H4 (cell line): ENCODE measurements at places on chromosomes 3 and 15. TPM values are rescaled to one million over a fixed set of nuclear protein-coding genes. Genes with fewer than 3 reads are reported as not detected.

The CFAP161 gene
- total RNA-seq: 0.25 and 1.7 TPM in 2 replicates

DNA sequence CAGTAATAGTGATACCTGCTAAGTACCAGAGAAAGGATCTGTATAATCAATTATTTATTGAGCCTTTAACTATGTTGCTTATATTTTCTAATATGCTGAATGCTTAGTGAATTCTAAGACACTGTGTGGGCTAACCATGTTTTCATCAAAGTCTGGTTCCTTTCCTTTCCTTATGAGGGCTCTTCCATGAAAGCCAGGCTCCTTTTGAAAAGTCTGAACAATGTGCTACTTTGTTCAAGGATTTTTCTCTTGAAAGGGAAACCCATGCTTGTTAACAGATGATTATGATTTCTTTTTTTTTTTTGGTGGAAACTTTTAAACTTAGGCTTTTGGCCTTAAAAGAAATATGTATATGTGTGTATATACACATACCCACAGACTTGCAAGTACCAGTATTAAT, 17.0 kb downstream of the YEATS2 start:
- DNase-seq: no peak

The STX19 gene
- total RNA-seq: not detected in 2 replicates

- no peak for DNase-seq
These were observed 2.8 kb upstream of the CLDND1 start for GRCh38 chr3:98525494-98525893.

GRCh38 chr3:177601152-177601551, 403.9 kb upstream of the TBL1XR1 start:
- no peak for DNase-seq

DNA sequence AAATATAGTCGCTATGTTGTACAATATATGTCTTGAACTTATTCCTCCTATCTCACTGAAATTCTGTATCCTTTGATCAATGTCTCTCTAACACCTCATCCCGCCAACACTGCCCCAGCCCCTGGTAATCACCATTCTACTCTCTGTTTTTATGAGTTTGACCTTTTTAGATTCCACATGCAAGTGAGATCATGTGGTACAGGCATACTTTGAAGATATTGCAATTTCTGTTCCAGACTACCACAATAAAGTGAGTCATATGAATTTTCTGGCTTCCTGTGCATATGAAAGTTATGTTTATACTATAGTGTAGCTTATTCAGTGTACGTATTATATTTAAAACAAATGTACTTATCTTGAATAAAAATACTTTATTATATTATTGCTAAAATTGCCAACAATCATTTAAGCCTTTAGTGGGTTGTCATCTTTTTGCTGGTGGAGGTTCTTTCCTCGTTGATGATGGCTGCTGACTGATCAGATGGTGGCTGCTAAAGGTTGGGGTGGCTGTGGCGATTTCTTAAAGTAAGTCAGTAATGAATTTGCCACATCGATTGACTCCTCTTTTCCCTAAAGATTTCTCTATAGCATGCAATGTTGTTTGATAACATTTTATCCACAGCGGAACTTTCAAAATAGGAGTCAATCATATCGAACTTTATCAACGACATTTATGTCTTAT, 257.2 kb downstream of the NFKBIZ start:
- no peak for DNase-seq

- no peak for DNase-seq
These were observed 8.8 kb downstream of the EAF1 start for GRCh38 chr3:15436246-15436645.

The FBXL2 gene
- total RNA-seq: 3.0 and 3.8 TPM in 2 replicates

DNA sequence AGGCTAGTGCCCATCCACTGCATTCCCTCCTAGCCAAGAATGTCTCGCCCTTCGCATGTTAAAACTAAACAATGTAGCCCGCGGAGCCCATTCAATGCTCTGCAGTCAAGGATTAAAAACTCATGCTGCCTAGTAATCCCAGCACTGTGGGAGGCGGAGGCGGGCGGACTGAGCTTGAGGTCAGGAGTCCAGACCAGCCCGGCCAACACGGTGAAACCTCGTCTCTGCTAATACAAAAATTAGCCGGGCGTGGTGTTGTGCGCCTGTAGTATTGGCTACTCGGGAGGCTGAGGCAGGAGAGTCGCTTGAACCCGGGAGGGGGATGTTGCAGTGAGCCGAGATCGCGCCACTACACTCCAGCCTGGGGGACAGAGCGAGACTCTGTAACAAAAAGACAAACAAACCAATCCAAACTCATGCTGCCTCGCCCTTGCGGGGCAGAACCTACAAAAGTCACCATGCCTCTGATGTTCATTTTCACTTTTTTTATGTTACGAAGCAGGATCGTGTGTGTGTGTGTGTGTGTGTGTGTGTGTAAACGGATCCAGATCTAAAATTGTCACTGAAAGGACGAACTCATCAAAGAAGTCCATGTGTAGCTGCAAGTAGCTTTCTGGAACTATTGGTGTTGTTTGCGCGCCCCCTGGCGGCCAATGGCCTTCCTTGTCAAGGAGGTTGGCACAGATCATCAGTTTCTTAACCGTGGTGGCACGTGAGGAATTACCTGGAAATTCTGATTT, 54.8 kb upstream of the SPESP1 start:
- peak; percentile 83 for DNase-seq

DNA sequence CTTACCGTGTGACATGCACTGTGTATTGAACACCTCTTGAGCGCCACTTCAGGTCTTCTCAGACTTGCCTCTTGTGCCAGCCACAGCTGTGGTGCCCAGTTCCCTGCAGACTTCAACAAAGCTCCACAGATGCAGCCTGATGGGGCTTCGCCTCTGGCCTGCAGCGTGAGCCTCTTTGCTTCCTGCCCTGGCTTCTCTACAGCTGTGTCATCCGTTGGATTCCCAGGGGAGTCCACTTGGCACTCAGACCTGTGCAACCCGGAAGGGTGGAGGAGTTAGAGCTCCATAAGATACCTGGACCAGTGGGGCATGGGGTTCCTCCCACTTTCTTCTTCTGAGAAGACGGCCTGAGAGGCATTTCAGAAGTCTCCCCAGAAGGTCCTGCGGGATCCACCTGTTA, 57.7 kb upstream of the BNIP2 start:
- DNase-seq: no peak

- no peak for DNase-seq
These were observed 70.3 kb downstream of the TGFBR2 start for GRCh38 chr3:30676424-30677346.

DNA sequence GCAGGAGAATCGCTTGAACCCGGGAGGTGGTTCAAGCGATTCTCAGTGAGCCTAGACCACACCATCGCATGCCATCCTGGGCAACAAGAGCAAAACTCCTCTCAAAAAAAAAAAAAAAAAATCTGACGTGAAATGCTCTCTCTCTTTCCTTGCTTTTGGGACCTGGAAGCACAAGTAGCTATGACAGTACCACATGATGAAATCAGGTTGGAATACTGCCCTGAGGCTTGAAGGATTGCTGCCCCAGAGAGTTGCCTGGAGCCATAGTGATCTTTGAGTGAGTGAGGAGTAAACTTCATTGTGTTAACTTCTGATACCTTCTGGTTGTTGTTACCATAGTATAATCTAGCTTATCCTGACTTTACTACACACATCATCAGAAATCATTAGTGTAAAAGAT, 23.3 kb downstream of the AKAP13 start:
- peak; percentile 46 for DNase-seq

The AADACL2 gene
- total RNA-seq: not detected in 2 replicates

DNA sequence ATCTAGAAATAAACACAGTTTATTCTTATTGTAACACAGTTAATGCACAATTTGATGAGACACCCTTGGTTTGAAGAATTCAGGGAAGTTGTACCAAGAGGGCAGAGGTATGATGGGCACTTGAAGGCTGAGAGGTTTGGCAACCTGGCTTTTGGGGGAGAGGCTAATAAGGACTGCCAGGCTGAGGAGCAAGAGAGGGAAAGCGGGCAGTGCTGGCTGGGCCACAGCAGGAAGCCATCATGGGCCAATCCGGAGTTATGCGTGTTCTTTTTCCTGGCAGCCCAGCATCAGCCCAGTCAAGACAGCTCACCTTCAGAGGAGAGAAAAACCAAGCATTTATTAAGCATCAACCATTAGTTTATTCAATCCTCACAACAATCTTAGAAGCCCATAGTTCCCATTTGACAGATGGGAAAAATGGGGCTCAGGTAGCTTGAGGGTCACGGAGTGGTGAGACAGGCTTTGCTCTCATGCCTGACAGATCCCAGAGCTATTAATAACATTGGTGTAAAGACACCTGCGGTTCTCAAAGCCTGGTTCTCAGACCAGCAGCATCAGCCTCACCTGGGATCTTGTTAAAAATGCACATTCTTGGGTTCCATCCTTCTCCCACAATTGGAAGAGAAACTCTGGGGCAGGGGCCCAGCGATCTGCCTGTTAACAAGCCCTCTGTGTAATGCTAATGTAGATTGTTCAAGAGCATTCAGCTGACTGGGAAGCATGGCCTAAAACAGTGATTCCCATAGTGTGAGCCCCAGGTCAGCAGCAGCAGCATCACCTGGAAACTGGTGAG, 183.7 kb downstream of the NTRK3 start:
- DNase-seq: no peak
